Activated naive CD8-positive, alpha-beta T cell treated with anti-CD3 and anti-CD28 coated beads, Interleukin-2, amount 50 U/mL, for 24 hours (primary cell): ENCODE measurements at places on chromosomes 4 and X.

GRCh38 chr4:86302251-86302650 is 57.6 kb downstream of the MAPK10 start:
- no peak for DNase-seq

GRCh38 chr4:184655889-184656869 is 6.6 kb downstream of the PRIMPOL start:
- no peak for DNase-seq

GRCh38 chrX:112081781-112082652 is 559 bp downstream of the TRPC5 start:
- no peak for DNase-seq

DNA sequence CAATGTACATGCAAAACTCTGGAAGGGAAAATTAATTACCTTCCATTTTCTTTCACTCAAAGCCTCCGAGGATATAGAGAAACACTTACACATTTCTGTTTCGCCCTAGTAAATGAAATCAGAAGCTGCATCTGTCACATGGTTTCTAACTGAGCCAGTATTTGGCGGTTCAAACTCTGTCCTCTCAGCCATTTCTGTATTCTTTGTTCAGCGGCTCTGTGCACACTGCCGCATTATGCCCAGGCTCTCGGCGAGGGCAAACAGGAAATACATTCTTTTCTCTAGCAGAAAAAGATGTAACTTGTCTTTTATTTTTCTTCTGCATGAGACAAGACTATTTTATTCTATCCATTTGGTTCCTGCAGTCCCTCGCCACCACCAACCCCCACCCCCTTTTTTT is 71.4 kb upstream of the GPM6B start:
- no peak for DNase-seq

GRCh38 chr4:145130130-145130529 is 32.0 kb downstream of the ABCE1 start:
- DNase-seq, result no peak

DNA sequence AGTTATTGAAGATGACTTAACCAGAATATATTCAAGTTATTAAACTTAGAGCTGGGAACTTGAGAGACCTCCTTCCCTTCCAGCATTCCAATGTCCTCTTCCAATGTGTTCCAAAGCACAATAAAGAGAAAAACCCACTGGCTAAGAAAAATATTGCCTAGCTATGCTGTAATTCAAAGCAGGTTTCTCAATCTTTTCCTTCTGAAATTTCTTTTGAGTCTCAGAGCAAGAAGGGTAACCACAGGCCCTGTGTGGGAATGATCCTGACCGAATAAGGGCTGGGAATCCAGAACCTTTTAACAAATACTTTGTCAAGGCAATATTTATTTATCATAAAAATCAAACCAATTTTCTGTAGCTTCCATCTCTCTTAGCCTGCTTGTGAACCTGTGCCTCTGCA is 150.7 kb upstream of the SFRP2 start:
- DNase-seq, result no peak

DNA sequence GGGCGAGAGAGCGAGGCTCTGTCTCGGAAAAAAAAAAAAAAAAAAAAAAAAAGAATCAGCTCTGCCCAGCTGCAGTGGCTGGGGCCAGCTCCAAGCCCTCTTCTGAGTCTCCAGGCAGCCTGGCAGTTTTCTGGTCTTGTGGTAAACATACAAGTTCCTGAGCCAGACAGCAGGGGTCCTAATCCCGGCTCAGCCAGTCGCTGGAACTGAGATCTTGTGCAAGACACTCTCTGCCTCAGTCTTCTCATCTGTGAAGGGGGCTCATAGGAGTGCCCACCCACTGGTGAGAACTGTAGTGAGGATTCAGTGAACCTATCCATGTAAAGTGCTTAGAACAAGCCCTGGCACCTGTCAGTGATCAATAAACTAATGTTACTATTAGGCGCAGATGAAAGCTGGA is 41.8 kb downstream of the C4orf50 start:
- no peak for DNase-seq

DNA sequence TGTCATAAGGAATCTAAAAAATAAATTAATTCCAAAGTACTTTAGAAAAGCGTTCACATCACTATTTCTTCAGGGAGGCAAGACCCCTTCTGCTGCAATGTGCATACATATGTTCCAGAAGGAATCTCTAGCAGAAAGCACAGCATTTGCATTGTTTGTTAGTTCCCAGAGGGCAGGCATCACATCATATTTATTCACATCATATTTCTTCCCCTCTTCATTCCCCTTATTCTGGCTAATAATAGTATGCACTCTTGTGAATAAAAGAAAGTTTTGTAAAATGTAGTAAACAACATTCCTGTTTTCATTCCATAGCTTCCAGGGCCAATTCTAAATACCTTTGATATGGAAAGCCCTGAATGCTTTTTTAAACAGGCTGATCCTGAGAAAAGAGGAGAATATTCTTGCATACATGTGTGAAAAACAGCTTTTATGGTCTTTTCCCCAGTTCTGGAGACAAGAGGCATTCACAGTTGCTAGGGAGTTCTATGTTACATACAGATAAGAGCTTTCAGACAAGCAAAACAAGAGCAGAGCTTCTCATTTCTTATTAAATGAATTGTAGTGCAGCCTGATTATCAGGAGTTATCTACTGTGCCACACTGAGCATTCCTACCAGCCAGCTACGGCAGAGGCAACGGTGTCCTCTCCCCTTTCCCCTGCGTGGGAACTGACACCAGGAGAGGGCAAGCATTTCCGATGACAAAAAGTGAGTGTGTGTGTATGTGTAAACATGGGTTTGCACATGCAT is 15.2 kb downstream of the GATB start:
- DNase-seq, result no peak

DNA sequence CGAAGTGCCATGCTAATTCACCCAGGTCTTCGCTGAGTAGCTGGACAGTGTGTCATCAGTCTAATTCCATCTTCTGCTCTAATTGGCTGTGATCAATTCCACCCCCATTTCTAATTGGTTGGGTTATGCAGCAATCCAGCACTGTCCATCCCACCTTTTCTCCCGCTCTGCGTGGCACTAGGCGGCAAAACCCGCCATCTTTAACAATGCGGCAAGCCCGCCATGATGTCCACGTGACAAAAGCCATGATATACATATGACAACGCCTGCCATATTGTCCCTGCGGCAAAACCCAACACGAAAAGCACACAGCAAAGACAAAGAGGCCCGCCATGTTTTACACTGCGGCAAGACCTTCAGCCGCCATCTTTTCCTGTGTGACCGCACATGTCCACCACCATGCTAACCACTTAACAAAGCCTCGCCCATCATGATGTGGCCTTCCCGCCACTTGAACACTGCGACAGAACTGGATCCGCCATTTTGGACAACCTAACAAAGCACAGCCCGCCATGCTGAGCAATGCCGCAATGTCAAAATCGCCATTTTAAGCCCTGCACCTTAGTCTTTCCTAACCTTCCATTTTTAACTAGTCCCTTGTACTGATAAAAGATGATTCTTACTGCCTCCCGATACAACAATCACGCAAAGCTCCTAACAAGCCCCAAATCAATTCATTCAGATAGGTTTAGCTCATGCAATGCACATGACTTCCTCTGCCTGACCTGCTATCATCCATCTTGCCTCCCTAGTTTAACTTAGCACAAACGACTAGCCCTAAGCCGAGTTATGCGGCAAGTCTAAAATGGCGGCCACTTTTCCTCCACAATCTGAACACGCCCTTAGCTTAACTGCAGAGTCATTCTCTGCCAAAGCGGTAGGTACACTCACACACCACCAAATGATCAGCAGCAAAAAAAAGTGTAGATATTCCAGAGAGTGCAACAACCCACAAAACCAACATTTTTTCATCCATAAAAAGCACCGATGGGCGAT is 288.3 kb downstream of the CHIC1 start:
- no peak for DNase-seq

DNA sequence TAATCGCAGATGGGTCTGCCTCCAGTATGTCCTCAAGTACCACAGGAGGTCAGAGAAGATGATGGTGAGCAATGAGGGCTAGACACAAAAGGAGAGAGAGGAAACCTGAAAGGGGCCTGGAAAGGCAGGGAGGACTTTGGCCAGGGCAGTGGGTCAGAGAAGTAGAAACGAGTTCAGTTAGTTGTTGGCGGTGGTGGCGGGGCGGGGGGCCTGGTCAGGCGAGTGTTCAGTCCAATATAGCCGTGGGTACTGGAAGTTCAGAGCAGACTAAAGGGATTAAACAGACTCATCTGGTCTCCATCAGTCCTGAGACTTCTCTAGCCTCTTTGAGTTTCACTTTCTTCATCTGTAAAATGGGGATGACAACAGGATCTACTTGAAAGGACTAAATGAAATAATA is 90.8 kb downstream of the TSPAN5 start:
- no peak for DNase-seq

DNA sequence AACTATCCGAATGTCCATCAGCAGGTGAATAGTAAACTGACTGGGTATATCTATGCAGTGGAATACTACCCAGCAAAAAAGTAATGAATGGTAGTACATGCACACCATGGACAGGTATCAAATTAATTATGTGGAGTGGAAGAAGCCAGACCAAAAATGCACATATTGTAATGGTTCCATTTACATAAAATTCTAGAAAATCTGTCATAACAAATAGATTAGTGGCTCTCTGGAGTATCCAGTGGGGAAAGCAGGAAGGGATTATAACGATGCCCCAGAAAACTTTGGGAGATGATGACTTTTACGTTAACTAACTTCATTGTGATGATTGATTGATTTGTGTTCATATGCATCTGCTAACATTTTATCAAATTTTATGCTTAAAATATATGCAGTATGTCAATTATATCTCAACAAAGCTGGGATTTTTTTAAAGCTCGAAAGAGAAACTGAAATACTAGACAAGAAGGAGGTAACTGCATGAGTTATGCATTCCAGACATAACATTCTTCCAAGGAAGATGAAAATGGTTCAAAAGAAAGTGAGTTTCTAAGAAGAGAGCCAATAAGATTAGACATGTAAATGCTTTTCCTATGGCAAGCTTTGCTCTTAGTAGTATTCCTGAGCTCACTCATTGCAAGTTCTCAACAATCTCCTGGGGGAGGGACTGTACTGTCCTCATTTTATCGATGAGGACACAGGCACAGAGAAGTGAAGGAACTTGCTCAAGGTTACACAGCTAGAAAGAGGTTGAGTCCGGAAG is 58.6 kb upstream of the MSX1 start:
- no peak for DNase-seq

- DNase-seq, result no peak
Measured at GRCh38 chr4:6095897-6096296, 77.7 kb upstream of the C4orf50 start.

GRCh38 chr4:11587797-11588196 is 159.1 kb upstream of the HS3ST1 start:
- no peak for DNase-seq

GRCh38 chr4:169847171-169847570 is 89.4 kb upstream of the HPF1 start:
- DNase-seq, result no peak

GRCh38 chr4:140854168-140854567 is 98.0 kb upstream of the TBC1D9 start:
- DNase-seq, result no peak

GRCh38 chr4:15100994-15101695 is 98.9 kb downstream of the CPEB2 start:
- DNase-seq, result no peak

GRCh38 chr4:39569209-39569608 is 42.0 kb upstream of the UGDH start:
- DNase-seq, result no peak

DNA sequence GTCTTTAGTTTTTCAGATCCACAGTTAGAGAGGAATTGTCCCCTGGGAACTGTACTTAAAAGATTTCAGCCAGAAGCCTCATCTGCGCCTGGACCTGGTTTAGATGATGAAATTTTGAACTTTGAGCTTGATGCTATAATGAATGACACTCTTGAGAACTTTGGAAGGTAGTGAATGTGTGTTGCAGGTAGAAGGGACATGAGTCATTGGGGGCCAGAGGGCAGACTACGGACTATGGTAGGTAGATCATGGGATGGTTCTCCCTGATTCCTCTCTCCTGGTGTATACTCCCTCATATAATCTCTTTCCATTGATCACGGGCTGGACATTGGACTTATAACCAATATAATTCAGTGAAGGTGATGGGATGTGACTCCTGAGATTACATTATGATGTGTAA is 38.9 kb upstream of the GLRA3 start:
- no peak for DNase-seq

DNA sequence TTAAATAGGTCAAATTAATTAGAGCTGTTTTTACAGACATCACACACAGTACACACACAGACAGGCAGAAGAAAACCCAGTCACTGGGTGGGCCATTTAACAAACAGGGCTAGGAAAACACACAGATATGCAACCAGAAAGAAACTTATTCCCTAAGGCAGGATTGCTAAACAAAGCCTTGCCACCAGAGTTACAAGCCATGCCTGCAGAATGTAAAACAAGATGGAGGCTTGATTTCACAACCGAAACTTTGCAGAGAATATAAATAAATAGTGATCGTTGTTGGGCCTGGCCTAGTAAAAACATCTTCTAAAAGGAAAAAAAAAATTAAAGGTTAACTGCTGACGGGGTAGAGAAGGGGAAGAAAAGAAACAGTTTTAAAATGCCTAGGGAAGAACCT is 212.3 kb downstream of the NAP1L3 start:
- DNase-seq, result no peak

DNA sequence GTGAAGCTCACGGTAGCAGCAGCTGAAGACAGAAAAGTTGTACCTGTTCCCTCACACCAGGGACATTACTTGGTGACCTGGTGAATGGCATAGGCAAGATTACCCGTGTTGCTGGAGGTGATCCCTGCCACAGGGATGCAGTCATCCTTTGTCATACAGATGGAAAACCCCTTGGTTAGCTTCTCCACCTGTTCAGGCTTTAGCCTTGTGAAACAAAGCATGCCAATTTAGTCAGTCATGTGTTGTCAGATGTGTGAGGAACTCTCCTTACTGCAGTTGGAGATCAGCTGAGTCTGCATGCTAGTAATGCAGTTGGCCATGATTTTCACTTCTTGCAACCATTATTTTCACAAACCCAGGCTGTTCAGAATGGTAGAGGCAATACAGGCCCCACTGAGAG is 41.0 kb downstream of the AMELX start:
- no peak for DNase-seq

DNA sequence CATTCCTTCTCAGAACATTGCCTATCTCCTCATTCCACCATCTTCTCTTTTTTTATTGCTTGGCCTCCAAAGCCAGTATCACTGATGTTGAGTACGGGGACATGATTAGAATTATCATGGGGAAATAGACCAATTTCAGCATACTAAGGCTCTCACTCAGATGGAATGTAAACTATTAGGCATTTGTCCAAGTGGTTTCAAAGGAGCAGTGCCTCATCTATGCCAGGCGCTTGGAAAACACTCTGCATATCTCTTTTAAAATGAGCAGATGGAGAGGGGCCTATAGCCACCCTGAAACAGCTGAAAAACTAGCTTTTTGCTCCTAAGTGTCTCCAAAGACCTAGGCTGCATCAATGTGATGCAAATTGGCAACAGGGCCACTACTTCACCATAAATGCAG is 150.8 kb upstream of the DIPK2B start:
- DNase-seq, result no peak

- DNase-seq, result no peak
Measured at GRCh38 chrX:115602729-115603389, 41.9 kb downstream of the PLS3 start.

GRCh38 chrX:54473993-54474859 is 21.8 kb downstream of the FGD1 start:
- no peak for DNase-seq

GRCh38 chr4:185115827-185116232 is 27.2 kb upstream of the SLC25A4 start:
- no peak for DNase-seq
